ENCODE measurements at places on chromosomes 4 and X.

- DNase-seq, result no peak
Observed at GRCh38 chrX:65667157-65667502, 324 bp upstream of the MSN start.

DNA sequence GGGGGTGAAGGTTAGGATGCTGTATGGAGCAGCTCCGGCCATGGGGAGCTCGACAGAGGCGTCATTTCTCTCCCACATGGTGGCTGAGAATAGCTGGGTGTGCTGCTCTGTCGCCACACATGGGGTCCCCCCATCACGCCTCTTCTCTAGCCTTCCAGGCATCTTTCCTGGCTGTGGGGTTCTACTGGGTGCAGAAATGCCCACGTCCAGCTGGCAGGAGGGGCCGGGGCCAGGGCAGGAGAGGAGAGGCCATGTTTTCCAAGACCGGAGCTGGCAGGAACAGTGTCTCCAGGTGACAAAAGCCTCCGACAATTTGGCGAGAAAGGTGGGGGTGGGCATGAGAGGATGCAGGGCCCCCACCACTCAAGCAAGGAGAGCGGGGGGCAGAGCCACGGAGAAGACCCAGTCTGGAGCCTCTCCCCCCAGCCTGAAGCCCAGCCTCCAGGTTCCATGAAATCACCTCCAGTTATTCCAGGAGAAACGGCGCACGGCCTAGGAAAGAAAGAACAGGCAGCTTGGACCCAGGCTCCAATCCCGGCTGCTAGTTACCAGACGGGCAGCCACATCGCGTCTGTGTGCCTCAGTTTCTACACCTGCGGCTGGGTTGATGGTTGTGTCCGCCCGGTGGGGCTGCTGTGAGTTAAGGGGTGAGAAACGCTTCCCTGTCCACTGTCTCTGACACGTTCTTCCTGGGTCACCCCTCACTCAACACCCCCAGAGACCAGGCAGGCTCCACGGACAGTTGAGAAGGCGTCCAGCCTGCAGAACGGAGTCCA, 27.4 kb upstream of the SPON2 start:
- no peak for DNase-seq

GRCh38 chr4:168641811-168642140, 144.9 kb downstream of the PALLD start:
- no peak for DNase-seq

GRCh38 chrX:94576367-94577004, 902.5 kb downstream of the FAM133A start:
- no peak for DNase-seq

DNA sequence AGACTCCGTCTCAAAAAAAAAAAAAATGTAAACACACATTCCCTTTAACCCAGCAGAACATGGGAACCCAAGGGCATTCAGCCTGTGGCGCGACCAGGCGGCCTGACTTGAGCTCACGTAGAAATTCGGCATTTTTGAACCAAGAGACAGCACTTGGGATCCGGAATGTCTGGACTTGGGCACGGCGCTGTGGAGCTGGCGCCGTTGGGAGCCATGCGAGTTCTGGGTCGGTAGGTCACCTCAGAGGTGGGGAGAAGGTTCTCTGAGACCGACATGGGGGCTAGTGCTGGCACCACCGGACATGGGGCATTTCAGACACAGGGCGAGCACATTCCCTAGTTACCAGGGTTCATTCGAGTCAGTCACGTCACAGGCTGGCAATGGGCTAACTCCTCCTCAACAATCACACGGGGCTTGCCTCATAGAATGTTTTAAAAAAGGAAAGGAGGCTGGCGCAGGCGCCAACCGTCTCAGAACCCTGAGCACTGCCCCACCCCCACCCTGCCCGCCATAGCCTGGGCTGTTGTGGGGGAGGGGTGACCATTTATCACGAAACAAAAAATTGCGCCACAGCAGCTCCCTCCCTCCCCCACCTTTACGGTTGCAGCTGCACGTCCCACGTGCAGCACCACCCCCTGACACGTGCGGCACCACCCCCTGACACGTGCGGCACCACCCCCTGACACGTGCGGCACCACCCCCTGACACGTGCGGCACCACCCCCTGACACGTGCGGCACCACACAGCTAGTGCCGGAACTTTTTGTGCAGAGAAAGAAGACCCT, at the start of gene TEX28:
Gene TEX28, minus strand, starts transcription at position 334 of the 784 bp plus-strand sequence. CDS start 3,007 bp downstream, outside the sequence.
- no peak for DNase-seq

DNA sequence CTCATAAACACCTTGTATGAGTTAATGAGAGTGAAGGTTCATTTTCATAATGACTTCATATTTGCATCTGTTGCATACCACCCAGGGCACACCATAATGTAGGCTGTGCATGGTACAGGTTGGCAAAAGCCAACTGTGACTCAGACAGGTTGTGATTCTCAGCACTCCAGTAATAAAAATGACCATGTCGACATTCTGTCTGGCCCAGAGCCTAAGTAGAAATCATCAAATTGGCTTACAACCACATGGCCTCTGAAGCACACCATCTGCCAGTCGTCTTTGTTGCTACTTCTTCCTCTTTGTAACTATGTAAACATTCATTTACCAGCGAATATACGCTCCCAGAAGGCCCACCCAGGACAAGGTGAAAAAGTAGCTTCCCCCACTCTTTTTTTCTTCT, 459.5 kb downstream of the GASK1B start:
- DNase-seq, result no peak

GRCh38 chr4:95188701-95189370, 359.9 kb downstream of the UNC5C start:
- DNase-seq, result no peak

- no peak for DNase-seq
Observed at GRCh38 chr4:155999725-156000124, 46.1 kb upstream of the CTSO start.

DNA sequence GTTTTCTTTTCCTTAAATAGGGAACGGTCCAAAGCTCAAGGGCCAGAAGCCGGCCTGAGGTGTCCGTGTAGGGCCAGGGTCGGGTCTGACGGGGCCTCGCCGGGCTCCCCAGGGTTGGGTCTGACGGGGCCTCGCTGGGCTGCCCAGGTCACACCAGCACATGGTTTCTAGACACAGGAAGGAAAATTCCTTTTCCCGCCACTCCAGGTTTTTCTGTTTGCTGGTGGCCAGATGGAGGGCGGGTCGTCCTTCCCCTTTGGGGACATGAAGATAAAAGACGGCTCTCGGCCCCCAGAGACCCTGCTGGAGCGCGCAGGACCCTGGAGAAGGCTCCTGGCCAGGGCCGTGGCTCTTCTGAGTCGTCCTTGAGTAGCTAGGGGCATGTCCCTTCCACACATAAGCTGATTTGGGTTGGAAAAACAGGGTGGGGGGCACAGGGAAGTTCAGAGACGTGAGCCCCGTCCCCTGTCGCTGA, 35.1 kb downstream of the PIGG start:
- DNase-seq, result no peak

DNA sequence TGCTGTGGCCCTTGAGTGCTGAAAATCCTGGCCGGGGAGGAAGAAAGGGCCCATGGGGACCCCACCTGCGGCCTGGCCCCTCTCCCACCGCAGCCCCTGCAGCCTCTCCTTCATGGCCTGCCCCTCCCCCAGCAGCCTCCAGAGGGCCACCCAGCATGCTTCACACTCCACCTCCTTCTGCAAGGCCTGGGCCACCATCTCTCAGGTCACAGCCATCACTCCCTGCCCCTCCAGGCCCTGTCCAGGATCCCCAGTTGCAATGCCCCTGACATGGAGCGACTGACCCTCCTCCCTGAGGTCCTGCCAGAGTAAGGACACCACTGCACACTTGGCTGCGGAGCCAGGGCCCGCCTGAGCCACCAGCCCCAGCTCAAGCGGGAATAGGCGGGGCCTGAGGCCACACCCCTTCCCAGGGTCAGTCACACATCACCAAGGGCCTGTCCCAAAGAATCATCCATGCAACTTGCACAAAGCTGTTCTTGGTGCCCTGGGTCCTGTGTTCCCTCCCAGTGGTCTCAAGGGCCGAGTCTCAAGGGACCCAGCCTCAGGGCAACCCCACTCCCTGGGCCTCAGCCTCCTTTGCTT, 32.9 kb downstream of the CCNQ start:
- no peak for DNase-seq

DNA sequence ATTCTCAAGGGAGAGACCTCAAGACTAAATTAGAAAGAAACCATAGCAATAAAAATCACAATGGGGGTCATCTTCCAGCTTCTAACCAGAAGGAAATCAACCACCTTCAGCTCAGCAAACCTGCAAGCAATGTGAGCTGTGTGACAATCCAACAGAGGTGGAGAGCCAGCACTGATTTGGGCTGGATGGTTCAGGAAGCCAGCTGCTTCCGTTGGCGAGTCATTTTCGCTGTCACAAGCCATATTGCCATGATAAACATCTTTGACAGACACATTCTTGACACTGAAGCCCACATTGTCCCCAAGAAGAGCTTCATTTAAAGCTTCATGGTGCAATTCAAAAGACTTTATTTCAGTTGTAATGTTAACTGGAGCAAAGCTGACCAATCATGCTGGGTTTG, 22.7 kb downstream of the F8A1 start:
- no peak for DNase-seq

- peak; percentile 67 for DNase-seq
Observed at GRCh38 chrX:153582896-153583295, 16.0 kb downstream of the CCNQ start.

- no peak for DNase-seq
Observed at GRCh38 chr4:6618386-6619115, 21.9 kb upstream of the MRFAP1 start.

DNA sequence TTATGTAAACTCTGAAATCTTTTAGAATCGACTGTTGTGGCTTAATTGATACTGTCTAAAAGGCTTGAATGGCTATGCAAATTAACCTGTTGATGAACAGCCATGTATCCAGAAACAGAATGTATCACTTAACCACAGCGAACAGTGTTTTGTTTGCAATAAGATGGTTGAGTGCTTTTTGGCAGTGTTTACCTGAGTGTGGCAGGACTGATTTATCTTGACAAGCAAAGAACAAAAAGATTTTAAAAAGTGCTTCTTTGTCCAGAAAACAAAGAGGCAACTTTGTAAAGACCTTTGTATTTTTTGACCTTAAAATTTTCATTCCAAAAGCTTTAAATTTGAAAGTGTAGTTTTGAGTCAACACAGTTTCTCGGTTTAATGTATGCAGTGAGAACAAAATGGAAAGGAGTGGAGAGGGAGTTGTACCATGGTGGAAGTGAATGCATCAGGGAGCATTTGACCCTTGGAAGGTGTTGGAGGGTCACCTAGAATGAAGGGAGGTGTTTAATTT, 18.0 kb downstream of the ARHGAP10 start:
- no peak for DNase-seq
